Stimulated activated CD8-positive, alpha-beta memory T cell treated with anti-CD3 and anti-CD28 coated beads, Interleukin-7, amount 100 ng/mL, for 1 hour (primary cell): ENCODE measurements at places on chromosomes 3 and 15.

DNA sequence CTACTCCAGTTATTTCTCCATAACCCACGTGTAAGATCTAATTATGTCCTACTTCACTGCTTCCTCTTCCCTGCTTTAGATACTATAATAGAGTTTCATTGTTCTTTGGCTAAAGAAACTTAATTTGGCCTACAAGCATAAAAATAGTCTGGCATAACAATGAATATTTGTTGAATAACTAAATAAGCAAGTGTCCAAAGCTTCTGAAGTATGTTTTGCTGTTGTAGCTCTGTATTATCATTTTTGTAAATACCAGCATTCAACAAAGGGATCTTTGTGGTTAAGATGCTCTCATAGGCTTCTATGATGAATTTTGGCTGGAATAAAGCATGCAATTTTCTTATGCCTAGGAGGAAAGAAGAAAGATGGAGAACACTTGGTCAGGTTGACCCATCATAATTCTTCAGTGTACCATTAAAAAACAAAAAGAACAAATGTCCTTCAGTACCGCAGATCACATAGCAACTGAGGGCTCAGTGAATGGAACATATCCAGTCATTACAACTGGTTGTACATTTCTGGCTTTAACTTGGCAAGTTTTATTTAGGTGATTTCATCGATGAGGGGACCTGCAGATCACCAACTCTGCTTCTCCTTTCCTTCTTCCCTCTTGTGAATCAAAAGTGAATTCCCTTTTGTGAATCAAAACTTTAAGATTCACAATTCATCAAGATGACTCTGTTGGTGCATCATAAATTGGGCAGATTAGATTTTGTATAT is 465.9 kb upstream of the TGFBR2 start:
- no peak for DNase-seq

DNA sequence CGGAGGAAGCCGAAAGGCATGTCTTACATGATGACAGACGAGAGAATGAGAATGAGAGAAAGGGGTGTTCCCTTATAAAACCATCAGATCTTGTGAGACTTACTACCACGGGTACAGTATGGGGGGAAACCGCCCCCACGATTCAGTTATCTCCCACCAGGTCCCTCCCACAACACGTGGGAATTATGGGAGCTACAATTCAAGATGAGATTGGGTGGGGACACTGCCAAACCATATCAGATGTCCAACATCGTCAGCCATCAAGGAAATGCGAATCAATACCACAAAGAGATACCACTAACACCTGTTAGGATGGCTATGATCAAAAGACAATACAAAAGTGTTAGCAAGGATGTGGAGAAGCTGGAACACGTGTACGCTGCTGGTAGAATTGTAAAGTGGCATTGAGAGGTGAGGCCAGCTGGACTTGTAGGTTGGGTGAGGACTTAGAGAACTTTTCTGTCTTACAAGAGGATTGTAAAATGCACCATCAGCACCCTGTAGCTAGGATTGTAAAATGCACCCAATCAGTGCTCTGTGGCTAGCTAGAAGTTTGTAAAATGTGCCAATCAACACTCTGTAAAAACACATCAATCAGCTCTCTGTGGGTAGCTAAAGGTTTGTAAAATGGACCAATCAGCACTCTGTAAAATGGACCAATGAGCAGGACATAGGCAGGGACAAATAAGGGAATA is 37.5 kb downstream of the VGLL4 start:
- no peak for DNase-seq

DNA sequence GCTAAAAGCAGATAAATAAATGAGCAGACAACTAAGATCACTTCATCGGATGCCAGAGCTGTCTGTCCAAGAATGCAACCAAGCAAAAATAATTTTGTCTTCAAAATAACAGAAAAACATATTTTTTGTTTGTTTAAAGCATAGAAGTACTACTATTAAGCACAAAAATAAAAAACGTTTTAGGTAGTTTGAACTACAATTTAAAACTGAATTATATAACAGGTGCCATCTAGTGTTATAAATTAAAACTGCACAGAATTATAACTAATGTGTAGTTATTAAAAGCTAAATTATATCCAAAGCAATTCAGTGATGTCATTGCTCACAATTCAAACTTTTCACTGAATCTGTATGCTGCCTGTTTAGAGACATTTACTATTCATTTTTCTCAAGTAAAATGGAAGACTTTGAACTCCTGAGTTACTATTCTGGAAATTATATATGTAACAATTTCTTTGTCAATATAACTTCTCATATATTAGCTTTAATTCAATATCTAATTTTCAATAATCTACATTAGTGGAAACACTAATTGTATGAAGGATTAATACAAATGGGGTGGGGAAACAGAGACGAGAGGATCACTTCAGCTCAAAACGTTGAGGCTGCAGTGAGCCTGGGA is 29.5 kb downstream of the LINS1 start:
- DNase-seq: no peak

- DNase-seq: no peak
Measured at GRCh38 chr3:94524102-94524919, 461.4 kb downstream of the NSUN3 start.

GRCh38 chr15:29986946-29987345 is 95.8 kb upstream of the GOLGA8J start:
- DNase-seq: no peak

- no peak for DNase-seq
Measured at GRCh38 chr3:126907557-126907956, 75.4 kb upstream of the PLXNA1 start.

GRCh38 chr3:152203652-152204051 is 65.1 kb upstream of the MBNL1 start:
- DNase-seq: no peak

- DNase-seq: no peak
Measured at GRCh38 chr15:81595752-81596151, 221.7 kb upstream of the TMC3 start.

DNA sequence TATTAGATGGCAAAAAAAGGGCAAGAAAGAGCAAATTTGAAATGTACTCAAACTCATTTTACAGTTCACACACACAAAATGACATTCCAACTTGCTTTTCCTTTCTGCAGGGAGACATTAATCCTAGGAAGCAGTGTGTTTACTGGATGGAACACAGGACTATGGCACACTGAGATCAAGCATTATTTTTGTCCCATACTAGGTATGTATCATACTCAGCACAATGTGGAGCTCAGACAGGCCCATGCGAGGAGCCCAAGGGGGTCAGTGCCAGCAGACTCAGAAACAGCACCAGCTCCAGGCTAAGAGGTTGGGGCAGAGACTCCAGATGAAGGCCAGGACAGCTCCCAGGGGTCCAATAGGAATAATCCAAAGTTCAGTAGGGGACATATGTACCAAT is 30.8 kb upstream of the SLC35G2 start:
- DNase-seq: no peak

DNA sequence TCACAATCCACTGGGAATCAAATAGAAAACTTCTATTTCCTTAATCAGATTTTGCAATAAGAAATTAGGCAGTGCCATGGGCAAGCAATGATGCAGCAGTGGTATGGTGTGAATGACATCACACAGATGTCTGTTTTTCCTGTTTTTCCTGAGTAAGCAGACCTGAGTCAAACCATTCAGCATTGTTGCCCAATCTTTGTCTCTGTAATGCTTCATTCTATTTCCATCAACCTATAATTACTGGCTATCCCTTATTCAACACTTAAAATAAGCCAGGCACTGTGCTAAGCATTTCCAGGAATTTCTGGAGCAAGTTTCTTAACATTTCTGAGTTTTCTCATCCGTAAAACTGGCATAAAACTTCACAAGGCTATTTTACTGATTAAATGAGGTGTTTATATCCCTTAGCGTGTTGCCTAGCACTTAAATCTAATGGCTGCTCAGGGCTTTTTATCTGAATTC is 11.3 kb upstream of the OXSR1 start:
- DNase-seq: no peak

DNA sequence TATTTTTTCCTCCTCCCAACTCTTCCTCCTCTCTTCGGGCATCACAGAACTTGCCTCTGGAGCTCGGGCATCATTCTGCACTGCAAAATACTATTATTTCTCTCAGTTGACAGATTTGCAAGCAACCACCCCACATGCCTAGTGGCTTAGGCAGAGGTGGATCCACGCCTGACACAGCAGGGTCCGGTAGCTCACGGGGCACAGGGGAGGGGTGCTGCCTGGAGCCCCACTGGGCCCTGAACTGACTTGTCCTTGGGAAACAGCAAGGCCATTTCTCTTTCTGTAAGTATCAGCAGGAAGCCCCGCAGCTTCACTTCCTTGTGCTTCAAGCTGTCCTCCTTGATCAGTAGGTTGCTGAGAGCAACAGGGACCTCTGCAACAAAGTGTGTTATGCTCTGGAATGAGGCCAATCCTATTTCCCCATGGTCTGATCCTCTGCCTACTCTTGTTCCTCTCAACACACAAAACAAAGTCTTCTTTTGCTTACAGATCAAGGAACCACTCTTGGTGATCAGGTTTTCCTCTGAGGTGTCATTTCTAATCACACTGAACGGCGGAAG is 69.1 kb downstream of the FAM174B start:
- no peak for DNase-seq

DNA sequence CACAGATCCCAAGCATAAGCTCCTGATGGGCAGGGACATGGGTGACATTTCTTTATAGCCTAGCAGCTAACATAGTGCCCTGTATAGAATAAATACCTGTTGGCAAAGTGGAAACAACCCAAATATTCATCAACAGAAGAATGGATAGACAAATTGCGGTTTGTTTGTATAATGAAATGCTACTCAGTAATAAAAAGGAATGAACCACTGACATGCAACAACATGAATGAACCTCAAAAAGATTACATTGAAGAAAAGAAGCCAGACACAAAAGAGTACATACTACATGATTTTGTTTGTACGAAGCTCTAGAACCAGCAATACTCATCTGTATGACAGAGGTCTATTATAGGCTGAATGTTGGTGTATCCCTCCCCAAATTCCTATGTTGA is 33.6 kb upstream of the GALNT15 start:
- DNase-seq: no peak

- DNase-seq: no peak
Measured at GRCh38 chr3:36905545-36905944, 39.3 kb downstream of the TRANK1 start.

DNA sequence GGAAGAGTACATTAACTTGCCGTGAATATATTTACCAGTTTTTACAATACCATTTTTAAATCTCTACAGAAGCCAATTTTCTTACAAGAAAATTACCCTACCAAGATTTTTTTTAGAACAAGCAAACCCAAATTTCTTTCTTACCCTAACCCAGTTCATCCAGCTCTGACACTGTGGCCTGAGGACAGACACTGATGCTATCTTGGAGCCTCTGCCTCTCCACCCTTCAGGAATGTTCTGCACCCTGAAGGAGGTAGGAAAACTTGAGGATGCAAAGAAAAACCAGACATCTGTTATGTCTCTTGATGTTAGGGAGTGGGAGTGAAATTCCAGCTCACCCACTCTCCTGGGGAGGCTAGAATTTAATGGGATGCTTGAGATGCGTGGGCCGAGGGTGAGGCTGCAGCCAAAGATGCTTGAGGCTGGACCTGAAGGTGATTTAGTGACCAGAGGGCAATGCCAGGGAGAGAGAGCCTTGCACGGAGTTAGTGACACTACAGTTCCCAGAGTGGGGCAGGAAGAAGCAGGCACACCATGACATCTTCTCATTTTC is 69.9 kb downstream of the LIPC start:
- no peak for DNase-seq

DNA sequence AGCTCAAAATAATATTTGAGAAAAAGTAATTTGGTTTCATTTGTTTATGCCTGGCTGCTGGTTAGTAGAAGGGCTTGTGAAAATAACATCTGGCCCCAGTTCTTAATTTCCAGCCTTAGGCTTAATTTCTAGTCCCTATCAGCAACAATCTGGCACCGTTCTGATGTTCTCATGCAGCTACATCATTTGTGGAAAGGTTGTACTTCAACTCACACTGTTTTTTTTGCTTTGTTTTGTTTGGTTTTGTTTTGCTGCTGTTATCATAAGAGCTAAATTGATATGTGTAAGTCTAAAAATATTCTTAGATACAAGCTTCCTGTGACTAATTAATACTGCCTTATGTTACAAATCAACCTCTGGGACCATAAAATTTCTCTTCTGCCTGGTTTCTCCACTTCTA is 8.9 kb downstream of the CPA3 start:
- DNase-seq: no peak

DNA sequence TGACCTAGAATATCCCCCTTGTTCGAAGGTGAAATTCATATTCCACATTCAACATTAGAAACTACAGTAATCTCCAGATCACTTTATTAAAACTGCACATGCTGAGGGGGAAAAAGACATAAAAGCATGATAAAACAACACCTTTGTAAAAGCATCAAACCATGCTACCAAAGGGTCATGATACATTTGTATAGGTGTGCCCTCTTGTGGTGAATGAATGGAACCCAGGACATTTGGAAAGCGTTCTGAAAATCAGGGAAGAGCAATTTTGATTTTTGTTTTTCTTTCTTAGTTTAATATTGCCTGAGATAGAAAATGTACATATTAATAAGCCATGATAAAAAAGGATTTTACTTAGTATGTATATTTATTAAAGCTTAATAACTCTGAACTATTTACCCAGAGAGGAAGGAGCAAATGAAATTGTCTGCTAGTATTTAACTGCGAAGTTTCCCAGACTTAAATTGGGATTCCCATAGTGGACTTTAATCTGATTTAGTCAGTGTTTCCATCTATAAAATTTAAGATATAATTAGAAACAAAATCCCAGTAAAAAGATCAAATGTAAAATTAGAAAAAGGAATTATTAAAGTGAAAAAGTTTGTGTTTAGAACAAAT is 105.8 kb upstream of the ARL6 start:
- no peak for DNase-seq

- DNase-seq: no peak
Measured at GRCh38 chr15:63071288-63071909, 28.9 kb downstream of the TPM1 start.

- no peak for DNase-seq
Measured at GRCh38 chr15:86573476-86573875, 493.8 kb downstream of the AGBL1 start.

GRCh38 chr3:138781012-138781470 is 53.7 kb downstream of the PIK3CB start:
- DNase-seq: peak; percentile 5

GRCh38 chr3:149291178-149291577 is 42.3 kb downstream of the TM4SF18 start:
- no peak for DNase-seq

GRCh38 chr15:58392141-58392540 is 39.6 kb upstream of the LIPC start:
- DNase-seq: no peak

GRCh38 chr3:5202222-5202621 is 14.7 kb downstream of the EDEM1 start:
- DNase-seq: no peak

- no peak for DNase-seq
Measured at GRCh38 chr3:186929186-186929585, 1.1 kb upstream of the ST6GAL1 start.

GRCh38 chr15:31159837-31160236 is 58.3 kb upstream of the TRPM1 start:
- DNase-seq: no peak

DNA sequence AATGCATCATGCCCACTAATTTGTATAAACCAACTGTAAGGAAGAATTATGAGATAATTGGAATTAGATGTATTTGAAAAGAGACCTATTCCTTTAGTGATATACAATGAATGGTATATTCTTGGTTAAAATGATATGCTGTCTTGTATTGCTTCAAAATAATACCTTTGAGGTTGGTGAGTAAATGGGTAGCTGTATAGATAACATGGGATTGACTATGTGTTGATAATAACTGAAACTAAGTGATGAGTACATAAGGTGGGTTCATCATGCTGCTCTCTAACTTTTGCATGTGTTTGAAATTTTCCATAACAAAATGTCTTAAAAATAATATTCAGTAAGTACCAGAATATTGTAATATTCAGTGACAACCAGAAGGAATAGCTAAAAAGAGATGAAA is 272.6 kb upstream of the ZPLD1 start:
- DNase-seq: no peak

GRCh38 chr3:85670634-85671205 is 711.9 kb downstream of the CADM2 start:
- no peak for DNase-seq
